Foreskin melanocyte (primary cell): ENCODE measurements at places on chromosomes 5 and 9.
A peak's percentile ranks its signal among the peaks of the same experiment; 100 is the strongest.

DNA sequence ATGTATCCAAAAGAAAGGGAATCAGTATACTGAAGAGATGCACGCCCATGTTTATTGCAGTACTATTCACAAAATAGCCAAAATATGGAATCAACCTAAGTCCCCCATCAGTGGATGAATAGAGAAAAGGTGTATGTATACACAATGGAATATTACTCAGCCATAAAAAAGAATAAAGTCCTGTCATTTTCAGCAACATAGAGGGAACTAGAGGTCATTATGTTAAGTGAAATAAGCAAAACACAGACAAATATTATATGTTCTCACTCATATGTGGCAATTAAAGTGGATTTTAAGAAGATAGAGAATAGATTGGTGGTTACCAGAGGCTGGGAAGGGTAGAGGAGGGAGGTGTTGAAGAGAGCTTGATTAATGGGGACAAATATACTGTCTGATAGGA, 88.6 kb downstream of the NIPBL start:
- no peak for DNase-seq

DNA sequence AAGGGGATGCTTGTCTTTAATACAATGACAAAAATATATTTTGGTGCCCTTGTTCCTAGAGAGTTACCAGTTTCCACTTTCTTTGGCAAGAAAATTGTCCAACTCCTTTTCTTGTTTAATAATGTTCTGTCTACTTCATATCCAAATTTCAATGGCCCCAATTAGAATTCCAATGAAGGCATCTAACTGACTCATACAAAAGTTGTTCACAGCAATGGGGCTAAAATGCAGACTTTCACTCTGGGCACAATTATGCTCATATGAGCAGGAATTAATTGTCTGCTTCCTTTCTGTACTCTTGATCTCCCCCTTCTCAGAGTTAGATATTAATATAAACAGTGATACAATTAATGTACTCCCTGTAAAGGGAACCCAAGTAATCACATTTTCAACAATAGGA, 42.1 kb upstream of the ZNF622 start:
- peak; percentile 26 for DNase-seq

- no peak for DNase-seq
Measured at GRCh38 chr5:109225716-109226625, 183.8 kb downstream of the PJA2 start.

GRCh38 chr9:25224309-25224708, 453.9 kb downstream of the TUSC1 start:
- no peak for DNase-seq

DNA sequence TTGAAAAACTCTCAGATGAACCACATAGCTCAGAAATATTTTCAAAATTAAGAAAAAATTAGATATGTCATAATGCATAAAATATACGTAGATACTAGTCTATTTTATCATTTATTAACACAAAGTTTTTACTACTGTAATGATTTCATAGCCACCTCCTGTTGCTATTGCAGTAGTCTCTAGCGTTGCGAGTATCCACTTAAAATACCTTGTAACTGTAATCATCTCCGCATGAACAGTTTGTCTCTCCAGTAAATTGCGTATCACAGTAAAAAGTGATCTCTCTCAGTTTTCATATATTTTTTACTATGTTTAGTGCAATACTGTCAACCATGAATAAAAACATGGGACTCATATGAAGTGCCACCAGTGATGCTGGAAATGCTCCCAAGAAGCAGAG, 417.9 kb upstream of the ZNF462 start:
- no peak for DNase-seq

DNA sequence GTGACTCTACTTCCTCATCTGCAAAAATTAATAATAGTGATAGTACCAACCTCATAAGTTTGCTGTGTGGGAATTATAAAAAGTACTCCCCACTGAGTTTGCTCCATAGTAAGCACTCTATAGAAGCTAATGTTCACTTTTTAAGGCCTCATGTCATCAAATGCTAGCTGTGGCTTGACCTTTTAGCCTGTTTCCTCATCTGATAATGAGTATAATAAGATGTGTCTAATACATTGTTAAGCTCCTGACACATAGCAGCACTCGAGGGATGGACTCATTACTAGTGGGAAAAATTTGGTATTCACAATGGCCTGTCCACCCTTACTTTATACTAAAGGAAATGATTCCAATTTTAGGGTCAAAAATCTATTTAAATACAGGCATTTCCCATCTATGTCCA, 26.1 kb upstream of the CAST start:
- peak; percentile 17 for DNase-seq

DNA sequence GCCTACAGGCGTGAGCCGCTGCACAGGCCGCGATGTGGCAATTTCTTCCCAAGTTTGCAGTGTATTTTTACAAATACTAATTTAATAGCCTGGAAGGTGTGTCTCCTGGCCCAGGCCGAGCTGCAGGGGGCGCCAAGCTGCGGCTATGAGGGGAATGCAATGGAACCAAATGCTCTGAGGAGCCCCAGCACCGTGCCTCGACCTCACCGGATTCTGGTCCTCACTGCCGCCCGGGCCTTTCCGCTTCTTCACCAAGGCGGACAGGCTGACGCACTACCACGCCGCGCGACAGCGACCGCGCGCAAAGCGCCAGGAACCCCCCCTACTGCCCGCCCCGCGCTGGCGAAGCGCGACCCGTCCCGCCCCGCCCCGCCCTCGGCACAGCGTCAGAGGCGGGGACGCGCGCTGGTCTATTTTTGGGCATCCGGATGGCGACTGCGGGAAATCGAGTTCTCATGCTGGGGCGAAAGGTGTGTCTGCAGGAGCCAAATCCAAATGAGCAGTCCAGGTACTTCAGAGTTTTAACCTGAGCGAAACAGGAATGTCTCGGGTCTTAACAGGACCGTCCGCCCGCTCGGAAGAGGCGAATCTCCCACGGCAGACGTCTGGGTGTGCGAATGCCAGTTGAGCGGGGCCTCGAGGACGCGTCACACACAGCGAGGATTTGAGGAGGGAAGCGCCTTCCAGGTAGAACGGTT, 31.7 kb upstream of the PRXL2C start:
- DNase-seq, result peak; percentile 57

DNA sequence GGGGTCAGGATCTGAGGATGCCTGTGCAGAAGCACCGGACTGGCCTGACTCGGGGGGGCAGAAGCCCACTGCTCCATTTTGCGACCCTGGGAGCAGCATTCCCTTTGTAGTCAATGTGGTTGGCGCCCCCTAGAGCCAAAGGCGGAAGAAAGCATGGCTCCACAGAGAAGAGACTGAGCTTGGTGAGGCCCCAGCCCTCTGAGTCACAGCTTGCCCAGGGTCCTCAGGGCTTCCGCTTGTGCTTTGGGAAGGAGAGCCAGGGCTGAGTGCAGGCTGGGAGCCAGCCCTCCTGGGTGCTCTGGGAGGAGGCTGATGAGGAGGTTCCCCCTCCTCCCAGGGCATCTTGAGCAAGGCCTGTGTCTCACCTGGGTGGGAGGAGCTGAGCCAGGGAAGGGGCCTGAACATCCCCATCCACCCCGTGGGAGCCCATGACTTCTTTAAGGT, 5.5 kb upstream of the AQP3 start:
- DNase-seq, result peak; percentile 66

- no peak for DNase-seq
Measured at GRCh38 chr5:172744123-172745104, 26.6 kb downstream of the DUSP1 start.

DNA sequence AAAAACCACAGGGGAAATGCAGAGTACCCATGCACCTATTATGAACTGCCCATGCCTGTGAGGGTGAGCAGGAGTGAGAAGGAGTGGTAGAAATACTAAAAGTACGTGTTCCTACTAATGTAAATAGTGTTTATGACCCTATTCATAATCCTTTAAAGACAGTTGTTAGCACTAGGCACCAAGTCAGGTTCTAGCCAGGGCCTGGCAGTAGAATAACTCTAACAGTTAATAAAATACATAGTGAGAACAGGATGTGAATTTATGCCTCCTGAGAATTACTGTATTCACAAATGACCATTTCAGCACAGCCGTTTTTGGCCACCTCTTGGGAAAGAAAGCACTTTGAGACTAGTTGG, 103.2 kb upstream of the TARS1 start:
- DNase-seq, result no peak

- DNase-seq, result no peak
Measured at GRCh38 chr5:78472469-78473106, 112.2 kb downstream of the SCAMP1 start.

DNA sequence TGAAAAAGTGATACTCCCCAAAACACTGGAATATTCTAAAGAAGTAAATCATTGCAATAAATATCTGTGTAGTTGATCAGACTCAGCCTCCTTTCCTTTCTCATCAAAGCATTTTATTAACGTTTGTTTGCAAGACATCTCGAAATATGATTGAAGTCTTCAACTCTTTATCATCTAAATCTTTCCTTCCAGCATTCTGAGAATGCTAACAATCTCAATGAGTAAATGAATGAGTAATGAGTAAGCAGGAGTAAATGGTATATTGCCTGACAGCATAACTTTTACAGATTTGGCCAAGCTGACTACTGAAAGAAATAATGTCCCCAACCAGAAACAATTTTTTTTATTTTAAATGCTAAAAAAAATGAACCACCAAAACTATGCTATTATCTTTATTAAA, 157.1 kb downstream of the SLCO4C1 start:
- DNase-seq, result no peak

GRCh38 chr5:126865299-126865698, 88.4 kb downstream of the LMNB1 start:
- no peak for DNase-seq

DNA sequence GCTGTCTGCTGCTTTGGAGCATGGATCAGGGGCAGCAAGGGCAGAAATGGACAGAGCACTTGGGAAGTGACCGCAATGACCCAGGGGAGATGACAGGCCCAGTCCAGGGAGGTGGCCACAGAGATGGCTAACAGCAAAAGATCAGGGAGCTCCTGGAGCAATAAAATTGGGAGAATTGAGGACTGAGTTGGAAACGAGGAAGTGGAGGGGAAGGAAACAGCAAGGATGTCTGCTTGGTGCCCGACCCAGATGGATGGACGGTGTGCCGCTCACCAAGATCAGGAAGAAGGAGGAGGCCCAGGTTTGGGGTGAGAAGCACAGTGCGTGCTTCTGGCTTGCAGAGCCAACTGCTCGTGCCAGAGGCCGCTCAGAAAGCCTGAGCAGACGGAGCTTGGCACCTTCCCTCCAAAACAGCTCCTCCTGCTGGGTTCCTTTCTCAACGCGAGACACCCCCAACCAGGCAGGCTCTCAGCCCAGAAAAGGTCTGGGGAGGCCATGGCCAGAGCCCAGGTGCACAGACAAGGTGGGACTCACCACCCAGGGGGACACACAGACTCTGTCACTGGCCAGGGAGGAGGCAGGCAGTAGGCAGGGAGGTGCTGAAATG, 1.7 kb upstream of the SLC34A1 start:
- DNase-seq, result no peak

GRCh38 chr9:34341659-34342295, 12.4 kb downstream of the NUDT2 start:
- DNase-seq, result no peak
